ENCODE measurements at places on chromosomes 6 and 20. TPM values are rescaled to one million over a fixed set of nuclear protein-coding genes. Genes with fewer than 3 reads are reported as not detected.

DNA sequence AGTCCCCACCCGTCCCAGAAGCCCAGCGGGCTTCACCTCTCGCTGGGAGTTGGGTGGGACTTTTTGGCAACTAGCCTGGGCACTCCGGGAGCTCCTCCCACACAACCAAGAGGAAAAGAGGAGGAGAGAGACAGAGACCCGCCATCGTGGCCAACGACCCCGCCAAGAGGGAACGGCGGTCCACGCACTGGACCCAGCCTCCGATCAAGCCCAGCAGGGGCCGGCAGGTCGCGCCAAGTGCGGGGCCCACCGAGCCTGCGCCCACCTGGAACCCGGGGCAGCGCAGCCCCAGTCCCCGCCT lies 3.0 kb upstream of the TMEM14C start:
- DNase-seq = no peak

GRCh38 chr6:70738028-70738427 lies 70.3 kb downstream of the SMAP1 start:
- no peak for DNase-seq

DNA sequence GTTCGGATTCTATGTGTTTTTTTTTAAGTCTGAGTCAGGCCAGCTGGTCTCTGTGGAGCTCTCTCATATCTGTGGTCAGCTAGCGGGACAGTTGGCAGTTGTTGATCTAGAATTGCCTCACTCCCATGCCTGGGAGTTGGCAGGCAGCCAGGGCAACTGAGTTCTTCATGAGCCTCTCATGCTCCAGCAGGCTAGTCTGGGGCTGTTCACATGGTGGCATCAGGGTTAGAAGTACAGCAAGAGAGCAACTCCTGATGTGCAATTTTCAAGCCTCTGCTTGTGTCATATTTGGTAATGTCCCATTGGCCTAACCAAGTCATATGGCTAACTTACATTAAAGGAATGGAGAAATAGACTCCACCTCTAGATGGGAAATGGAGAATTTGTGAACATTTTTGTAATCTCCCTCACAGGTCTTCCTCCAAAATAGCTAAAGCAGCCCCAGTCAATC lies 6.7 kb upstream of the IFT52 start:
- DNase-seq = peak; percentile 27

DNA sequence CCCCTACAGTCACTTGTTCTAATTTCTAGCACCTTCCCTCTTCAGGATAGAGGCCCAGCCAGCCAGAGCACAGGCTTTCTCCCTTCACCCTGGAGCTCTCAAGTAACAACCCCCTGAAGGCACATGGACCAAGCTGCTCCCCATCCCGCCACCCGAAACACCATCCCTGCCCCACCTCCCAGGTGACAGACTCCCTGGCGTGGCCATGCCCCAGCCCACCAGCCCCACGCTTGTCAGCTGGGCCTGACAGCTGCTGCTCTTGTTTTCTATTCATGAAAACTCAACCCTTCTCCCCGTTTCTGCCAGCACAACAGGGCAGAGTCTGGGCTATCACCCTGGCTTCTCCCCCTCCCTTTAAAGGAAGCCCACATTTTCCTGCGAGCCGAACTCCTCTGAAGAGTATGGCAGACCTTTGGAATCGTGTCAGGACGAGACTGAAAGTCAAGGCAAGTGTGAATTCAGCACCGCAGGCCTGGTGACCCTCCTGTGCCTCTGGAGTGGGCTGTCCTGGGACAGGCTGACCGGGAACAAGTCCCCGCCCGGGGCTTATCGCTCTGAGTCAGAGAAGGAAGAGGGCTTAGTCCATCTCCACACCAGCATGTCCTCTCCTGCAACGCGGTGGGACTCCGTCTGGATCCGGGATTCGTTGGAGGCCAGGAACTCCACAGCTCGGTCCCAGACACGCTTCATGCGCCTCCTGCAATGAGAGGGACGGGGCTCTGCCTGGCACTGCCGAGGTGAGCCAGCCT lies 16.7 kb downstream of the LEMD2 start:
- no peak for DNase-seq

- DNase-seq = no peak
These were observed 35.7 kb upstream of the POPDC3 start for GRCh38 chr6:105215506-105215905.

CYP21A2 gene
- 14.0 TPM for total RNA-seq

MOCS1 gene
- total RNA-seq = 45.4 TPM

All from ascending aorta (tissue), 2 donors.